ENCODE measurements at places on chromosomes 5 and 9. TPM values are rescaled to one million over a fixed set of nuclear protein-coding genes. Genes with fewer than 3 reads are reported as not detected.

Gene PCDHGA10
- total RNA-seq = 7.2 TPM

Gene FYB1
- 17.9 TPM for total RNA-seq

Gene SPATA31C1
- not detected for total RNA-seq

Gene FAM240B
- not detected for total RNA-seq

Gene RASGEF1C
- not detected for total RNA-seq

Gene GABRA6
- total RNA-seq = not detected

Gene FGF1
- 20.3 TPM for total RNA-seq

Gene OR1J2
- not detected for total RNA-seq

Gene PRDM9
- not detected for total RNA-seq

Measured in breast epithelium (tissue), 4 donors.